HT1080 (cell line): ENCODE measurements at places on chromosomes 7 and 10.

- no peak for DNase-seq
Measured at GRCh38 chr7:107982918-107983389, 20.0 kb downstream of the LAMB1 start.

GRCh38 chr7:94741179-94741578 is 85.2 kb upstream of the SGCE start:
- no peak for DNase-seq

GRCh38 chr7:111025006-111025405 is 65.9 kb upstream of the LRRN3 start:
- DNase-seq, result no peak

- DNase-seq, result peak; percentile 29
Measured at GRCh38 chr7:139618482-139619366, 95.2 kb downstream of the CLEC2L start.

DNA sequence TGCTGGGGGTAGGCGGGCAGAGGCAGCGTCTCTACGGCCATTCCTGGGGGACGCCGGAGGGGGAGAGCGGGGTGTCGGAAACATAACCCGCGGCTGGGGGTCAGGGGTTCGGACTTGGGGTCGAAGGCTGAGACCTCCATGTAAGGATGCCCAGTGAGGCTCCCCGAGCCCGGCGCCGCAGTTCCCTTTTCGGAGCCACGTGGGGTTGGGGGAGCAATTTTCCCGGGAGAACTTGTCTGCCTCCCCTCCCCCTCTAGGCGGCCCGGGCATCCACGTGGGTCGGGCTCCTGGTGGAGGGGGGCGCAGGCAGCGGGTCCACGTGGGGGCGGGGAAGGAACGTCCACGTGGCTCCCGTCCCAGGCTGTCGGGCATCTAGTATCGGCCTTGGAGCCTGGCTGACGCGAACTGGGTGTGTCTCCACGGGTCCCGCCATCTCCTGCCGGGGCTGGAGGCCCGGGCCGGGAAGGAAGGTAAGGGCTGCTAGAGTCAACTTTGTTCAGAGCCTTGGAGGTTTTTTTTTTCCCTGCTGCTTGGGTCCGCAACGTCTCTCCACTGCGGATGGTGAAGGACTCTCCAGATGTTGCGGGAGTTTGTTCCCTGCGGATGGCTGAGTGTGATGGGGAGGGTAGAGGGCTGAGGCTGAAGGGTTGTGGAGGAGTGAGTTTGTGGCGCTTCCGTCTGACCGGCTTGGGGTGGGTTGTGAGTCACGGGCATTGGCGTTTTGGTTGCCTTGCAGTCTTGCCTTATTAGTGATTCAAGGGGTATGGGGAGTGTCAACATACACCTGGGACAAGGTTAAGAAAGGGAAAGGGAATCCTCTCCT is 744 bp downstream of the PPRC1 start:
- DNase-seq, result peak; percentile 73

DNA sequence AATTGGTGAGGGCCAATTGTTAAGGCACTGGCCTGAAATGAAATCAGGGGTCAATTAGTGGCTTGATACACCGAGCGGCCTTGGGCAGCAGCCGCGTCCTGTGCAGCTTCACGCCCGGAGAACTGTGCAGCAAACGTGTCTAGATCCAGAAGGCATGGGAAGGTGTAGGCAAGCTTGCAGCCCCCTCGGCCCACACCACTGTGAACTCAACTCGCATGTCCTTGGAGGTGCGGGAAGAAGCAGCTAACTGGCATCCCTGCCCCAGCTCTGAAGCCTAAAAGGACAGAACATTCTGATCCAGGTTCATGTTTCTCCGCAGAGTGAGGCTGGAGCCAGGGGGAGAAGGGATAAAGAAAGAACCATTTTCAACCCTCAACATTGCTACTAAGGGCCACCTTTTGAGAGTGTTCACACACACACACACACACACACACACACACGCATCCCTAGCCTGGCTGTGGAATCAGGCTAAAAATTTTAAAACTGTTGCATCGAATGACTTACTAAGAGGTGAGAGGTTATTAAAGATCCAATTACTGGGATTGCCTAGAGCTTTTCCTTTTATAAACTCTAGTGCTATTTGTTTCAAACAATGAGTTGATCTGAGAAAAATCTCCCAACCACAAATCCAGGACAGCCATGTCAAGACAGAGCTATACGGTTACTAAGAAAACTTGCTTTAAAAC is 104.0 kb downstream of the PARP12 start:
- DNase-seq, result no peak

DNA sequence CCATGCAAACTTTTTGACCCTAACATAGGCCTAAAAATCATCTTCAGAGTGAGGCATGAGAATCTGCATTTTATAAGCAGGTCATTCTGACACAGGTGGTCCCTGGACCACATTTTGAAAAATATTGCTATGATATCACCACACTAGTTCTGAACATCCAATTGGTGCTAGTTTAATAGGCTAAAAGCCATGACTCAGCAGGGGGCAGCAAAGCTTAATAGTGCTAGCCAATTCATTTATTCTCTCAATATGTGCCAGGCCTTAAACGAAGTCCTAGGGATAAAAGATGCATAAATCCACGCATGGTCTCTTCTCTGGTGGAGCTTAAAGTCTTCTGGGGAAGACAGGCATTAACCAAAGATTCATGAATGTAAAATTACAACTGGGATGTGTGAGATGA is 10.2 kb upstream of the SLC25A28 start:
- DNase-seq, result peak; percentile 44

- no peak for DNase-seq
Measured at GRCh38 chr7:117113871-117114270, 160.6 kb downstream of the ST7 start.

DNA sequence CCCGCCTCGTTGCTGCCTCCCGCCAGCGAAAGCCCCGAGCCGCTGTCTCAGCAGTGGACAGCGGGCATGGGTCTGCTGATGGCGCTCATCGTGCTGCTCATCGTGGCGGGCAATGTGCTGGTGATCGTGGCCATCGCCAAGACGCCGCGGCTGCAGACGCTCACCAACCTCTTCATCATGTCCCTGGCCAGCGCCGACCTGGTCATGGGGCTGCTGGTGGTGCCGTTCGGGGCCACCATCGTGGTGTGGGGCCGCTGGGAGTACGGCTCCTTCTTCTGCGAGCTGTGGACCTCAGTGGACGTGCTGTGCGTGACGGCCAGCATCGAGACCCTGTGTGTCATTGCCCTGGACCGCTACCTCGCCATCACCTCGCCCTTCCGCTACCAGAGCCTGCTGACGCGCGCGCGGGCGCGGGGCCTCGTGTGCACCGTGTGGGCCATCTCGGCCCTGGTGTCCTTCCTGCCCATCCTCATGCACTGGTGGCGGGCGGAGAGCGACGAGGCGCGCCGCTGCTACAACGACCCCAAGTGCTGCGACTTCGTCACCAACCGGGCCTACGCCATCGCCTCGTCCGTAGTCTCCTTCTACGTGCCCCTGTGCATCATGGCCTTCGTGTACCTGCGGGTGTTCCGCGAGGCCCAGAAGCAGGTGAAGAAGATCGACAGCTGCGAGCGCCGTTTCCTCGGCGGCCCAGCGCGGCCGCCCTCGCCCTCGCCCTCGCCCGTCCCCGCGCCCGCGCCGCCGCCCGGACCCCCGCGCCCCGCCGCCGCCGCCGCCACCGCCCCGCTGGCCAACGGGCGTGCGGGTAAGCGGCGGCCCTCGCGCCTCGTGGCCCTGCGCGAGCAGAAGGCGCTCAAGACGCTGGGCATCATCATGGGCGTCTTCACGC is 825 bp downstream of the ADRB1 start:
- no peak for DNase-seq

DNA sequence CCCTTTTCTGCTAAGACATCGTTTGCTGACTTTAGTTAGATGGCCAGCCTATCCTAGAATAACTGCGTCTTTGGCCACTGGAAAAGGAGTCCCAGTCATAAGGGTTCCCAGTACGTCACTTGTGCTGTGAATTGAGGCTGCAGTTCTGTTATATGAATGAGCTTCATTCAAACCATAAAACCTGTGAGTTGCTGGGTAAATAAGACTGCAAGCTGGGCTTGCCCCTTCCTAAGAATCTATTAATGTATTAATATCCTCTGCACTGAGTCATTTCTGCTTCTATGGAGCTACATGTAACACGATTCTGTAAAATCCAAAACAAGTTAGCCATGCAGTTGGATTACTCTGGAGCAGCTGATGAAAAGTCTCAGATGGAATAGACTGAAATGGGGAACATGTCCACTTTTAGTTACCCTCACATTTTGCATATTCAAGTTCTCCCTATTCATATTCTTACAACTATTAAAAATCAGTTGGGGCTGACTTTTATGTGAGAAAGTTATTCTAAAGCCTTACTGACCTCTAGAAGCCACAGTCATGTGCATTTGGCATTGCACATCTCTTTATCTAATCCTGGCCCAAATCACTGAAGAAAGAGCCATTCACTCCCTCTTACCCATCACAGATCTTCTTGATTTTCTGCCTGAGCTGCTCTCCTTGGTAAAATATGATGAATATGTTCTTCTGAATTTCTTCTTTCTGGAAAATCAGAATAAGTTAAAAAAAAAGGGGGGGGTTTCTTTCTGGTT is 41.8 kb upstream of the TMEM213 start:
- peak; percentile 10 for DNase-seq

- no peak for DNase-seq
Measured at GRCh38 chr7:46239846-46240245, 318.8 kb upstream of the IGFBP3 start.

- no peak for DNase-seq
Measured at GRCh38 chr7:149292462-149292823, 30.4 kb downstream of the ZNF783 start.

- DNase-seq, result no peak
Measured at GRCh38 chr7:38975944-38976392, 1.7 kb upstream of the POU6F2 start.

- peak; percentile 47 for DNase-seq
Measured at GRCh38 chr7:85068799-85069198, 118.1 kb downstream of the SEMA3D start.
